Dermis blood vessel endothelial cell (primary cell): ENCODE measurements at places on chromosomes 7 and 10.
A peak's percentile ranks its signal among the peaks of the same experiment; 100 is the strongest.

DNA sequence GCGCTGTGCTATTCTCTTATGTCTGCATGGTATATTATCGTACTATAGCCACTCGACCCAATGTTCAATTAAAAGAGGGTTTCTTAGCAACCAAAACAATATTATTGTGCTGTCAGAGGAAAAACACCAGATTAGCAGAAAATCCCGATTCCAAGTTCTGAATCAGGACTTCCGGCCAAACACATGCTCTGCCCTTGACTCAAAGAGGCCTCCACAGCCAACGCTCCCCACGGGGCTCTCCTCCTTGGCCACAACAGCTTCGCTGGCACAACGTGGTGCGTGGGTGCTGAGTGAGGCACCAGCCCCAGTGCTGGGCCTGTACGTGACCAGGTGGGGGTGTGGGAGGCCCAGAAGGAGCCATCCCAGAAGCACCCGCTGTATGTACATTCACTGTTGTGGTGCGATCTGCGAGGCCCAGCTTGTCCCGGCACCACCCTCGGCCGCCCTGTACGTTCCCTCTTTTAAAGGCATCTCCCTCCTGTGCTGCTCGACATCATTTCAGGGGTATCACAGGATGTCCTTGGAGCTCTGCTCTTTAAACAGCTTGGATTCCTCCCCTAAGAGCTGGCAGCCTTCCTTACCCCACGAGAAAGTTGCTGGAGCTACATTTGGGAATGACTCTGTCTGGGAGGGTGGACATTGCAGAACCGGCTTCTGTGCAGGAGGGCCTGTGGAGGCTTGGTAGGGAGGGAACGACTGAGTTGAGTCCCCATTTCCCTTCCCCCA, 736.2 kb downstream of the PARD3 start:
- peak; percentile 93 for DNase-seq

DNA sequence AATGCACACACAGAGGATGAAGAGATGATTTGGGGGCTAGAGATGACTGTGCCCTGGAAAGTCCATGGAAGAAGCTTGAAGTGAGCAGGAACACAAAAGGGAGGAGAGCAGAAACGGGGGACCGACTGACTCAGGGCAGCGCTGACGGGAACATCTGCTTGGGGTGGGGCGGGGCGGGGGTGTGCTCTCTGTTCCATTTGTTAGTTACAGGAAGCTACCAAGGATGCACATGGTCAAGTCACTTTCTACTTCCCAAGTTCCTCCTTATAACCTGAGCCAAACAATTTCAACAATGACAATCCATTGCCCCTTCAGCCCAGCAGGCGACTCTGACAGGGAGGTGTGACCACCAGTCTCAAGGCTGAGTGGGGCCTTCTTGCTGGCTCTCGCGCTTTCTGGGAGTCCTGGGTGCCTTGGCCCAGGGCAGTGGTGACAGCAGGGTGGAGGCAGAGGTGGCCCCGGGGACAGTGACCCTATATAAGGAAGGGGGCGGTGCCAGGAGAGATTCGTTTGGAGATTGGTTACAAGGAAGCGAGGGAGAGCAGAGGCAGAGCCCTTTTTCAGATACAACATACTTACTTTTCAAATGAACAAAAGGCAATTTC, 39.6 kb downstream of the CLEC2L start:
- no peak for DNase-seq

DNA sequence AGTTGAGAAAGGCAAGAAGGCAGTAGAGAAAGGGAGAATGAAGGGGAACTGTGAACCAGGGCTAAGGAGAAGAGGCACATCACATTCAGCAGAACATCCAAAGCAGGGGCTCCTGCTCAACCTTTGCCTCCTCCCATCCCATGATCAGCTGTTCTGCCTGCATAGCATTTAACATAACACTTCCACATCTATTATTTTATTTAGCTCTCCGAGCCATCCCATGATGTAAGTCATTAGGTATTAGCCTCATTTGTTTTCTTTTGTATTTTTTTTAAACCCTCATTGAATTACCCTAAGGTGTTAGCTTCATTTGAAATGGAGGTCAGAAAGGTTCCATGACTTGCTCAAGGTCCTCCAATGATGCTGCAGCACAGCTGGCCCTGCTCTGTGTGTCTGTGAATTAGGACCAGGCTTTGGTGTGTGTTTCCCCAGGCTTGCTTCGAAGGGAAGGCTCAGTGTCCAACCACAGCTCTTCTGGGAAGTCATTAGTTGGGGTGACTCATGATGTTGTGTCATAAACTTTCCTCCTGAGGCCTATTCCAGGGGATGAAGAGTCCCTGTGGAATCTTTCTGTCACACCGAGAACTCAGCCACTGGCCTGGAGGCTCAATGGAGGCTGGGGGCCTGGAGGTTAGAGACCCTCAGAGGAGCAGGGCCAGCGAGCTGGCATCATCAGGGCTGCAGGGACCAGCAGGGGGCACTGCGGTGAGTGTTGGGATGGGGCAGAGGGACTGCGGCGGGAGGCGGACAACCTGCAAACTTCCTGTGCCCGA, 16.5 kb downstream of the NPFFR1 start:
- DNase-seq = peak; percentile 50

GRCh38 chr7:143362131-143363015, at the start of gene FAM131B:
Gene FAM131B, minus strand, starts transcription at chr7:143362713. Its CDS starts 110 bp downstream, at chr7:143362603.
- DNase-seq = no peak

GRCh38 chr10:91711885-91712680, 79.2 kb upstream of the PPP1R3C start:
- DNase-seq = no peak

- no peak for DNase-seq
Observed at GRCh38 chr7:37100735-37101331, 347.8 kb downstream of the ELMO1 start.

DNA sequence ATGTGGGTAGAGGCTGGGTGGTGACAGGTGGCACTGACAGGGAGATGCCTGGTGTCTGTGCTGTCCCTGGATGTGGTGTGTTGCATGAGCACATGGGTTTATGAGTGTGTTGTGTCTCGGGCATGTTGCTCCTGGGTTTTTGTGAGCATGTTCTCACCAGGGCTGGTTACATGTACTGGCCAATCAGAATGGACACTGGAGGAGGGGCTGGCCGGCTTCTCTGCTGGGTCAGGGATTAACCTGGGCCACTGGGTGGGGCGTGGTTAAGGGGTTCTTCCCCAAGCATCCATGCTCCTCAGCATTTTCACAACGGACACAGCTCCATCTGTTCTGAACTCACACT, 20.8 kb upstream of the VOPP1 start:
- no peak for DNase-seq

- DNase-seq = no peak
Observed at GRCh38 chr10:20492447-20492846, 404.7 kb downstream of the NEBL start.

GRCh38 chr7:11317766-11318165, 344.1 kb downstream of the PHF14 start:
- no peak for DNase-seq

- no peak for DNase-seq
Observed at GRCh38 chr10:12513775-12514673, 164.7 kb downstream of the CAMK1D start.

DNA sequence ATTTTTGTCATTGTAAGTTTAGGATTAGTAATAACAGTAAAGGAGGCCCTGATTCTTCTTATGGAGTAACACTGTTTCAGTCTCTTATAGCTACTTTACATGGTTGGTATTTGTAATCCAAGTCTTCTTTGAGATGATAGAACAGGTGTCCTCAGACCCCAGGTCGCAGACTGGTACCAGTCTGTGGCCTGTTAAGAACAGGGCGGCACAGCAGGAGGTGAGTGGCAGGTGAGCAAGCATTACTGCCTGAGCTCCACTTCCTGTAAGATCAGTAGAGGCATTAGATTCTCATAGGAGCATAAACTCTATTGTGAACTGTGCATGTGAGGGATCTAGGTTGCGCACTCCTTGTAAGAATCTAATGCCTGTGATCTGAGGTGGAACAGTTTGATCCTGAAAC, 77.3 kb downstream of the STK31 start:
- no peak for DNase-seq

- no peak for DNase-seq
Observed at GRCh38 chr7:121140790-121141189, 152.3 kb downstream of the CPED1 start.

GRCh38 chr7:451255-452225, 68.1 kb downstream of the PDGFA start:
- DNase-seq = no peak

DNA sequence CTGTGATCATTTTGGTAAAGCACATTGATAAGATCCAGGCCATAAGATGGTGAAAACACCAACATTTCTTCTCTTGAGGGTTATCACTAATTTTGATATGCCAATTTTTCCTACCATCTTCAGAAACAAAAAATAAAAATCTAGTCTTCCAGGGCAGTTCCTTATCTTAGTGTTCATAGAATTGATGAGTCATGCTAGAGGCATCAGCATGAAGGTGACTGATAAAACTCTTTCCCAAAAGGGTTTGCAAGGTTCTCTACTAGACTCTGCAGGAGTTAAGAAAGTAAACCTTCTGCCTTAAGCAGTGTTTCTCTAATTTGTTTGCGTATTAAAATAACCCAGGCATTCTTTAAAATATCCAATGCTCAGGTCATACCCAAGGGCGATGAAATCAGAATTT, 483.1 kb upstream of the CNTNAP2 start:
- no peak for DNase-seq

GRCh38 chr10:89115876-89116627, 91.1 kb downstream of the CH25H start:
- DNase-seq = peak; percentile 66

GRCh38 chr7:17392846-17393245, 94.4 kb downstream of the AHR start:
- no peak for DNase-seq

DNA sequence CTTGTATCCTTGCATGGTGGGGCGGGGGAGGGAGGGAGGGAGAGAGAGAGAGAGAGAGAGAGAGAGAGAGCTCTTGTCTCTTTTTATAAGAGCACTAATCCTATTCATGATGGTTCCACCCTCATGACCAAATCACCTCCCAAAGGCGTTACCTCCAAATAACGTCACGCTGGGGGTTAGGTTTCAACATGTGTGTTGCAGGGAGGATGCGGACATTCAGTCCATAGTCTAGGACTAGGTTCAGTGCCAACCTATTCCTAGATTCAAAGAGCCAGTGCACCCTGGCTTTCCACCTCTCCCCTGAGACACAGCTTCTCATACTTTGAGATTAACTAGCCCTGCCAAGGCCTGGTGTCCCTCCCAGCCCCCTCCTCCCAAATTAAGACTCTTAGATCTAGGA, 123.0 kb downstream of the GRK5 start:
- no peak for DNase-seq

- DNase-seq = no peak
Observed at GRCh38 chr7:115216652-115217051, 294.8 kb downstream of the MDFIC start.

DNA sequence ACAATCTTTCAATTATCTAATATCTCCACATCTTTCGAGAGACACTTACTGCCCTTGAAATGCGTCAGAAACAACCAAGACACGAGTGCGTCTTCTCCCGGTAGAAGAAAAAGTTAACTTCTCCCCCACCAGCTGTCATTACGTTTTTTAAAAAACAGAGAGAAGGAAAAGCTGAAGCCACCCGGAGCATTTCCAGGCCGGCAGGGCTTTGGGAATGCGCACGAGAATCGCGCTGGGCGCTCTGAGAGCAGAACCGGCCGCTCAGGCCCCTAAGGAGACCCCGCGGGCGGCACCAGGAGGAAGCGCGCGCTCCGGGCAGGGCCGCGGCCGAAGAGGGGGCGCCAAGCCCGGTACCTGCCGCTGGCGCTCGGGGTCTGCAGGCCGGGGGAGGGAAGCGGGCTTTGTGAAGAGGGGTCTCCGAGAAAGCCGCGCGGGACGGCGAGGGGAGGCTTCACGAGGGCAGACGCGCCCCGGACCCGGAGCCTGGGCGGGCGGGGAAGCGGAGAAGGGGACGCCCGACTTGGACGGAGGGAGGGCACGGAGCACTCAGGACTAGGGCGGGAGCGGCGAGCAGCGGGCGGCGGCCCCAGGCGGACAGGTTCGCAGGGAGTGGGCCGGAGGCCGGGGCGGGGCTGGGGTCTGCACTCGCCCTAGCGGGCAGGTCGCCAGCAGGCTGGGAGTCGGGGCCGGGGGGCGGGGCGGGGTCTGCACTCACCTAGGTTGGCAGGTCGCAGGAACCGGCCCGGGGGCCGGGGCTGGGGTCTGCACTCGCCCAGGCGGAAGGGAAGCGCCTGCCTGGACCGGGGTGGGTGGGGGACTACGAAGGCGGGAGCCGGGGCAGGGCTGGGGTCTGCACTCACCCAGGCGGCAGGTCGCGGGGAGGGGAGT, 932 bp downstream of the ESYT2 start:
- DNase-seq = peak; percentile 52

DNA sequence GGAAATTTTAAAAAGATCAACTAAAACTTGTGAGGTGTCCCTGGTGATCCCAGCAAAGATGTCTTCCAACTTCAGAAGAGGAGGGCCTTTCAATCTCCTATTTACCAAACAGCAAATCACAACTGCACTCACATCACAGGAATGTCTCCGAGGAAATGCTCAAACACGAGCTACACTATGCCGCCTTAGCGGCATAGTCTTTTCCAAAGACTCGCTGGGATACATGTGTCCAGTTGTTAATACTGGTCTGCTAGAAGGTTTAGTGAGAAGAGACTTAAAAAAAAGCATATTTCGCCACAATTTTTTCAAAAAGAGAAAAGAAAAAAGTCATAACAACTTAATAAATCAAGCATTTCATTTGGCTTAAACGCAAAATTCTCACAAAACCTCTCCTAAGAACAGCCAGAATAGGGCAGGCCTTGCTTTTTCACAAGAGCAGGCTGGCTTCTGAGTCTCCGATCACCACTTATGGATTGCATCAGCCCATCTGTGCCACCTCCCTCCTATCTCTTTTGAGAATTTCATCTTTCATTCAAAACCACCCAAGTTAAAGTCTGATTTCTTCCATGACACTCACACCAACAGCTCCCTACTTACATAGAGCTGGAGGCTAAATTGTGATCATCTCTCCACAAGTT, 66.1 kb downstream of the GNA12 start:
- DNase-seq = no peak
